ENCODE measurements at places on chromosomes 11 and 22.
A peak's percentile ranks its signal among the peaks of the same experiment; 100 is the strongest.

DNA sequence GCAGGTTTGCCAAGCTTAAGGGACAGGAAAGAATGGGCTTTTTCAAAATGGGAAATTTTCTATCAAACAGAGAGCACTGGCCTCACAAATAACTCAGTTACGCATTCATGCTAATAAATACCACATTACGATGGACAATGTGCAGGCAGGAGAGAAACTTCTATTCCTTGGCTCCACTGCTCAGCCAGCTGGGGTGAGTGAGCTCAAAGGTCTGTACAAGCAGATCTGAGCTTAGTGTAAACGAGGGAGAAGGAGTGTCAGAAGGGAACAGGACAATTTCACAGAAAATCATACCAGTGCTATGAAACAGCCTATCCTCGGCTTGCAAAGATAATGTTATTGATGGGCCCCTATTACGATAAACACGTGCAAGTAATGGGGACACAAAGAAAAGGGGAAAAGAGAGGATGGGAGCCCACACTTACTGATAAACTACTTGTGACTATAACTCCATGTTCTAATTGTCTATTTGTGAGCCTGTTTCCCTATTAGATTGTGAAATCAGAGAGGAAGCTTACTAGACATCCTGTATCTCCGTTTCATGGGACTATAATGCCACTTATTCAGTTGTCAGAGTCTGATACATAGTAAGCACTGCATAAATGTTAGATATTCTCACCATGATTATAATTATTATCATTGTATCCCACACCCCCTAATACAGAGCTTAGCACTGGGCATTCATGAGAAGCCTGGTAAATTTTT lies 46.3 kb downstream of the AMOTL1 start:
- no peak for DNase-seq

GRCh38 chr22:48448821-48449220 lies 1378.9 kb downstream of the BRD1 start:
- no peak for DNase-seq

DNA sequence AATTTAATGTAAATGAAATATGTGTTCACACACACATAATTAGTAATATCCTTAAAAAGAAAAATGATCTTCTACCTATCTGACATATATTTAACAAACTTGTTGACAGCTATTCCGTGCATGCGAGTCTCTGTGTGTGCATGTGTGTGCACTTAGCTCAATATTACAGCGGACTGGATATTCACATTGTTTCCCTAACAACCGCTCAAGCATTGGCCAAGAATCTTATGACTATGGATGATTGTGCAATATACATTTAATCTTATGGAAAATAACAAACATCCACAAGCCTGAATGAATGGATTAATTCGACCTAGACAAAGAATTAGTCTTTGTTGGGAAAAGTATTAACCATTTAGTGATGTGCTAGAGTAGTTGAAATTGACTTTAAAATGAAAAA lies 1078.6 kb downstream of the LRRC4C start:
- DNase-seq, result no peak

GRCh38 chr11:122785031-122785541 lies 53.2 kb upstream of the CRTAM start:
- DNase-seq, result no peak

GRCh38 chr11:30984827-30985226 lies 384.7 kb downstream of the DCDC1 start:
- DNase-seq, result no peak

DNA sequence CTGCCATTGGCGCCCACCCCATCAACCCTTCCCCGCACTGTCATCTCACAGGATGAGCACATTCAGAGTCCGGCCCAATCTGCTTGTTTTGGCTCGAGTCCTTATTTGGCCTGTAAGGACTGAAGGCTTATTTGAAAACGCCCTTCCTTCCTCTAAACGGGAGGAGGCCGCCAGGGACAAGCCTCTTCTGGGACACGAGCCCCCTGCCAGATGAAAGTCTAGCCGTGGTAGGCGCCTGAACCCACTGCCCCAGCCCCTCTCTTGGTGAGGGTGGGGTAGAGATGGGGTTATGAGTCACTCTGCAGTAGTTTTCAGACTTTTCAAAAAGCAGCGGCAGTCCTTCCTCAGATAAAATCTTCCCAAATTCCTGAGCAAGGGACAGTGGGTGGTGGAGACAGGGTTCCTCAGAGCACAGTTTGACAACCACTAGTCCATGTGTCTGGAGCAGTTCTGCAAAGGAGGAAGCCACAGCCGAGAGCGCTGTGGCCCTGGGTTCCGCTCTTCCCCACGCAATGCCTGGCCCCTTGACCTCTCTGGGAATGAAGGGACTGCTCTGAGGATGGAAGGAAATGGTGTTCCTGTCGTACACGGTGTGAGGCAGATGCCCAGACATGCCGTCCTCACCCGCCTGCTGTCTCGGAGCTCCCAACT lies 57.0 kb downstream of the MYH9 start:
- DNase-seq, result no peak

GRCh38 chr11:128544471-128545051 lies 42.8 kb downstream of the ETS1 start:
- no peak for DNase-seq

- peak; percentile 18 for DNase-seq
These were observed 23.9 kb upstream of the MICAL2 start for GRCh38 chr11:12086271-12087074.

GRCh38 chr22:18021431-18021830 lies 2.9 kb downstream of the MICAL3 start:
- no peak for DNase-seq

- no peak for DNase-seq
These were observed 121.5 kb downstream of the ST3GAL4 start for GRCh38 chr11:126476977-126477376.

DNA sequence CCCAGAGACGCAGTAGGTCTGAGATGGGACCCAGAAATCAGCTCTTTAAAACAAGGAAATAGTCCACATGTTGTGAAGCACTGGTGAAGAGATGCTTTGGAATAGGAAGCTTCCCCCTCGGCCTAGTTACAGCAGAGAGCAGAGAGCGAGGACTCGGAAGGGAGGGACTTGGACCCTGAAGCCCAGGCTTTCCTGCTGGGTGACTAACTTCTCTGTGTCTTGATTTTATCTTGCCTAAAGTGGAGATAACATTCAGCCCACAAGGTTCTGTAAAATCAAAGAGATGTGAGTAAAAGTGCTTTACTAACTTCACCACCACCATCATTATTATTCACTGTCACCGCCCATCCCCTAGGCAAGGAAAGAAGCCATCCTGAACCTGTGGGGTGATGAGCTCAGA lies 58.4 kb downstream of the THAP12 start:
- no peak for DNase-seq

GRCh38 chr11:35317253-35317652 lies 102.1 kb downstream of the SLC1A2 start:
- DNase-seq, result no peak

DNA sequence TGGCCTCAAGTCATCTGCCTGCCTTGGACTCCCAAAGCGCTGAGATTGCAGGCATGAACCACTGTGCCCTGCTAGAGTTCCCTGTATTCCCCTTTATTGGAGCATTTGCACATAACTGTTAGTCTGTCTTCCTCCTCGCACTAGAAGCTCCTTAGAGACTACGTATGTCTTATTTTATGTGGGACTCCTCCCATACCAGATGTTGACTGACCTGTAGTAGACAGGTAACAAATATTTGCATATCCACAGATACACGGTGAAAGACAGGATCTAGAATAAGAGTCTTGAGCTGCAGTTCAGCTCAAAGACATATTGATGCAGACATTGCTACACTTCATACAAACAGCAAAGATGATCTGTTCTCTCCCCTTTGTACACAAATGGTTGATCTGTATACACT lies 40.7 kb downstream of the SWAP70 start:
- DNase-seq, result no peak

GRCh38 chr11:18802381-18803257 lies 11.0 kb upstream of the PTPN5 start:
- DNase-seq, result peak; percentile 48

GRCh38 chr11:9092072-9092471 lies 673 bp upstream of the SCUBE2 start:
- DNase-seq, result no peak

DNA sequence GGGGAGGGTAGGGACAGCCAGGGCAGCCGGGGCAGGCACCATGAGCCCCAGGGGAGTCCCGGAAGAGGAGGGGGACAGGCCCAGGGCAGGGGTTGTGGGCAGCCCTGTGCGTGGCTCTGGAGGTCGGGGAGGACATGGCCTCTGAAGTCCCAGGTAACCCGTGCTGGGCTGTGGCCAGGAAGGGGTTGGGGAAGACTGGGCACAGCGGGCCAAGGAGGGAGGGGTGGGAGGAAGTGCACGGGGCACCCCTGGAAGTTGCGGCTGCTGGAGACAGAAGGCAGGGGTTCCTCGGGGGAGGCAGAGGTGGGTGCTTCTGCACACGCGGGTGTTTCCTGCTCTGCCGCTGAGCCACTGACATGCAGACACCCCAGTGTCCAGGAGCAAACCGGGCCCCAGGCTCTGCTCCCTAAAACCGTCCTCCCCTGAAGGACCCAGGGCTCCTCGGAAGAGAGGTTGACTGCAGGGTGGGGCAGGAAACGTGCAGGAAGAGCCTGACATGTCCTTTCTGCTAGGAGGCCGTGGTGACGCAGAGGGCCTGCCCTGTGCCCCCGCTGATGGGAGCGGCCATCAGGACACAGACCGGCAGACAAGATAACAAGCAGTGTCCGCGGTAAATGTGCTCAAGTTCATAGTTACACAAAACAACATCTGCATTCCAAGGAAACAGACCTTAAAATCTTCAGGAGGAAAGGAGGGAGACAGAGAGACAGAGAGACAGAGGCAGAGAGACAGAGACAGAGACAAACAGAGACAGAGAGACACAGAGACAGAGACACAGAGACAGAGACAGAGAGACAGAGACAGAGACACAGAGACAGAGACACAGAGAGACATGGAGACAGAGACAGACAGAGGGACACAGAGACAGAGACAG lies 5.7 kb downstream of the TNNI2 start:
- peak; percentile 65 for DNase-seq

DNA sequence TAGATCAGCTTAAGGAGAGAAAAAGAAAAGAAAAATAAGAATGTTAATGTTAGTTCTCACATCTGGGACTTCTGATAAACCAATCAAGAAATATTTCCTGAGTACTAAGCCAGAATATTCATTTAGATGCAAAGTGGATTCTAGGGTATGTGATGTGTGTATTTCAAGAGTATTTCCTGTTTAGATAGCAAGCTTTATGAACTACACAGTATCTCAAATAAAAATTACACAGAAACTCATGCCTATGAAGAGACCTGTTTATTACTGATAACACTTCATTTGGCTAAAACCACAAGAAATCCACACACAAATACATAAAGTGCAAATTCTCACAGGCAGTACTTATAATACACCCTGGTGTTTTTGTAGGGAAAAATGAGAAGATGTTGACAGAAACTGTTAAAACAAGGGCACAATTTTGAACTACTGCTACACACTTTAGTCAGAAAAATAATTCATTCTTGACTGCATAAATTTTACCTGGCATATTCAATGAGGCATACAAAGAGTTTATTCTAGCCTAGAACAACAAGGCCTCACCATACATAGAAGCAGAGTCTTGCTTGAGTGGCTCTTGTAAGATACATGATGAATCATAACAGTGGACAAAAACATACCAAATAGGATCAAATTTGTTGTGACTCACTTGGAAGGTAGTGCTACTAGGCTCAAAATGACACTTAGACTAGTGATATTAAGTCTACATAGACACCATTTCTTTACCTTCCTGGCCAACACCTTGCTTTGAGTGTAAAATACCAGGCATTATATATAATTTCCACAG lies 18.8 kb upstream of the P4HA3 start:
- no peak for DNase-seq

DNA sequence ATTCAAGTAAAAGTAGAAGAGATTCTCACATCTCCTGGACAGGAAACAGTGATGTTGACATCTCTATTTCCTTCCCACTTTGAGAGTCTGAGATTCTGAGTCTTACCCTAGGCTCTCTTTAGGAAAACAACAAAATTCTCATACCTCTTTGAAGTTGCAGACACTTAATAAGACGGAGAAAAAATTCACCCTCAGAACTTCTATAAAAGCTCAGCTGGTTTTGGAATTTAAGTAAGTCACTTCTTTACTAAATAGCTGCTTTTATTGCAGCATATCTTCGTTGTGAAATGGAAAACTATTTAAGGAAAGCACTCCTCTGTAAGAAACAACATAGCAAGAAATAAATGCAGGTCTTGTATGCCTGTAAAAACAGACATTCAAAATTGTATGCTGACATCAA lies 79.1 kb downstream of the MSANTD4 start:
- DNase-seq, result no peak

DNA sequence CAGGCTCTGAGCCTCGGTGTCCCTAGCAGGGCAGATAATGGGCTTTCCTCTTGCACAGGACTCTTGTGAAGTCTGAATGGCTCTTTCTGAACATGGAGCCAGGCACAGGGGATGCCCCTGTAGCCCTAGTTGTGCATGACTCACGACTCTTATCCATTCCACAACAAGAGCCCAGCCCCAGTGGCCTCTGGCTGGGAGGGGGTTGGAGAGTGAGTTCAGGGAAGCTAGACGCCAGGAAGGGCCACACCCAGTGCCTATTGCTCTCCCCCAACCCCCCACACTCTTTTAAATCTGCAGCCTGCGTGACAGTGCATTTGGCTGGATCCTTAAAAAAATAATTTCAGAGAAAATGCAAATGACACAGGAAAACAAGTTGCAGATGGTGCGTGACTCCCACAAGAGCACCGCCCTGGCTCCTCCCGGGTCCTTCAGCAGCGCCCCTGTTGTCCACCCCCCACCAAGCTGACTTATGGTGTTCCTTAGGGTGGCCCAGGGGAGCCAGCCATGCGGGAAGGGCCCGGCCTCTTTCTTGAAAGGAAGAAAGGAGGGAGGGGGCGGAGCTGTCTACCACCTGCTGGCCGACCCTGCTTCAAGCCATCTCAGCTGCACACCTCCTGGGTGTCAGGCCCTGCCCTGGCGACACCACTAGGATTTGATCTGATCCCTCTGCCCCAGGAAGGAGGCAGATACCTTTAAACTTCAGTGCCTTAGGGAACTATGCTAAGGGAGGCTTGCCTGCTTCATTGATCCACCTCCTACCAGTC lies 74.7 kb downstream of the MN1 start:
- no peak for DNase-seq

- peak; percentile 69 for DNase-seq
These were observed 1.4 kb downstream of the USP47 start for GRCh38 chr11:11843211-11843621.

- no peak for DNase-seq
These were observed 87.8 kb downstream of the KCNC1 start for GRCh38 chr11:17822401-17822781.

GRCh38 chr11:47788181-47788580 lies 21.0 kb upstream of the FNBP4 start:
- no peak for DNase-seq

GRCh38 chr11:59528711-59529110 lies 17.4 kb downstream of the OR4D9 start:
- no peak for DNase-seq

- DNase-seq, result no peak
These were observed 346.0 kb downstream of the MN1 start for GRCh38 chr22:27455526-27455925.
